PC-3 (cell line): ENCODE measurements at places on chromosomes 5 and 9.

DNA sequence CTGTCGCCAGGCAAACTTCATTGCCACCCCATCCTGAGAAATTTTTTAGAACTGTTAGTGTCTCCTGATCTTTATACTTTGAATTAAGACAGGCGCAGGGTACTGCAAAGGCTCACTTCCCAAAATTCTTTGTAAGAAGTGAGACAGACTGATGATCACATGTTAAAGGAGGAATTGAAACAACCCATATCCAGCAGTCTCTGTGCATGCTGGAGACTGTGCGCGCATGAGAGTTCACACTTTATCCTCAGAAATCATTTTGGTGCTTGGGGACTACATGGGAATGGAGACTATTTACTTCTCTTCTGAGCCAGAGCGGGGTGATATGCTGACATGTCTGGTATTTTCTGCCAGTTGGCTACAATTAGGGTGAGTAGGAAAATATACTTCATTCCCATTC lies 91.2 kb downstream of the ZNF474 start:
- DNase-seq, result no peak

GRCh38 chr9:69835277-69836080 lies 14.9 kb downstream of the CFAP95 start:
- no peak for DNase-seq

- DNase-seq, result no peak
Observed at GRCh38 chr9:8331507-8332330, 532.1 kb upstream of the DMAC1 start.

- no peak for DNase-seq
Observed at GRCh38 chr9:115673599-115673998, 480.0 kb upstream of the PAPPA start.
